Spinal cord (tissue), 10 donors: ENCODE measurements at places on chromosomes 4 and X. TPM values are rescaled to one million over a fixed set of nuclear protein-coding genes. Genes with fewer than 3 reads are reported as not detected.

Gene NHSL2
- 9.3 TPM for total RNA-seq

Gene DMD
- 112 TPM for total RNA-seq

- peaks cover 3% of the 10 kb centered on the region for H3K4me1 ChIP-seq
- no peaks in the 10 kb centered on the region for H3K27me3 ChIP-seq
- no peak overlapping the region for H3K27ac ChIP-seq
- no peak for DNase-seq
- H3K4me3 ChIP-seq: no peak overlapping the region
- no peaks in the 10 kb centered on the region for H3K36me3 ChIP-seq
Measured at GRCh38 chr4:143389579-143390195, 53.0 kb downstream of the GAB1 start.

GRCh38 chrX:118682258-118683014 is 45.0 kb upstream of the IL13RA1 start:
- H3K4me1 ChIP-seq: no peaks in the 10 kb centered on the region
- H3K4me3 ChIP-seq: no peak overlapping the region
- H3K27ac ChIP-seq: no peak overlapping the region
- no peak for DNase-seq

- no peaks in the 10 kb centered on the region for H3K4me1 ChIP-seq
- no peak overlapping the region for H3K4me3 ChIP-seq
- H3K27me3 ChIP-seq: no peaks in the 10 kb centered on the region
Measured at GRCh38 chr4:957231-957580, 16.2 kb downstream of the DGKQ start.

DNA sequence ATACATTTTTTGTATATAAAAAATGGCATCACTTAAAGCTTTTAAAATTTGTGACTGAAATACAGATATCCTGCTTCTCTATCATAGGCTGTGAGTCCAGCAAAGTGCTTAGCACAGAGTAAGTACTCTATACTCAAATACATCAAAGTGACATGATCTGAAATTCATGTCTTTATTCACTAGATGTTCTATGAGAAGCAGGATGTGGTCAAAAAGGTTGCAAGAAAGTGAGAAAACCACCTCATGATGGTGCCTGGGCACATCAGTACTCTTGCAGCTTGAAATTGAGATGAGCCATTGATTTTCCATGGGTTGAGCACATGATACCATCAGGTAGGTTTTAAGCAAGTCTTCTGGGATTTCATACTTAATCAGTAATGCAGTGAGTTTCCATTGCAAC is 20.4 kb upstream of the SFRP2 start:
- no peak overlapping the region for H3K27ac ChIP-seq
- no peaks in the 10 kb centered on the region for H3K36me3 ChIP-seq
- no peak for DNase-seq
- no peaks in the 10 kb centered on the region for H3K27me3 ChIP-seq
- no peak overlapping the region for H3K4me3 ChIP-seq

DNA sequence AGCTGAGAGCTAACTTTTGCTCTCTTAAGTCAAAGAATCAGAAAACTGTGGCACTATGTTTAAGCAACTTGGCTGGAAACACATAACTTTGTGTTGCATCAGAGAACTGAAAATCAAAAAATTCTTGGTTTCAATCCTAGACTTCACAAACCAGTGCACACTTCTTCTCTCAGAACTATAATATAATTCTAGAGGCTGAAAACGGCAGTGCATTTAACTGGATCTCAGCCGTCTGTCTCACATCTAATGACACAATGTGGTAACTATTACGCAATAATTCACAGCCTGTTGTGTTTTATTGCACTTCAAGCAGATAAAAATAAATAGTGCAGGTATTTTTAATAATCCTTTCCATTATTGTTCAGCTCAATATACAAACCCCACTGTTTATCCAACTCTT is 260.6 kb upstream of the DIAPH2 start:
- H3K27ac ChIP-seq: no peak overlapping the region
- no peaks in the 10 kb centered on the region for H3K27me3 ChIP-seq
- DNase-seq: no peak
